GM10248 (cell line): ENCODE measurements at places on chromosomes 3 and 15.
A peak's percentile ranks its signal among the peaks of the same experiment; 100 is the strongest.

- DNase-seq: no peak
These were observed 117.2 kb downstream of the TCF12 start for GRCh38 chr15:57035664-57036063.

- no peak for DNase-seq
These were observed 99.1 kb downstream of the SSR3 start for GRCh38 chr3:156455839-156456238.

GRCh38 chr3:48399387-48400172, 27.6 kb downstream of the FBXW12 start:
- no peak for DNase-seq

DNA sequence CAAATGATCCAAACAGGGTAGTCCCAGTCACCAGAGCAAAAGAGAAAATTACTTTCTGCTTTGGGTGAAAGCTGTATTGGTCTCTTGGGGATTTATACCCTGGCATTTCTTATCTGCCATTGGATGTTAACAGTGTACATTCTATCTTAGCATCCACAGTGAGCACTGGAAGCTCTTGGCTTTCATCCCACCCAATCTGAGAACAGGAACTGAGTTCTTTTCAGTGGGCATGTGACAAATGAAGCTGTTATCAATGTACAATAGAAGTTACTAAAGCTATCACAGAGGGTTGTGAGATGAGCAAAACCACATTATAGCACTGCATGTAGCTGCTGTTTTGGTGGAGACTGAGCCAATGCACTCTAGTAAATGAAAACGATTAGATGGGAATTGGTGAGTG, 300.7 kb downstream of the TUSC7 start:
- DNase-seq: no peak

DNA sequence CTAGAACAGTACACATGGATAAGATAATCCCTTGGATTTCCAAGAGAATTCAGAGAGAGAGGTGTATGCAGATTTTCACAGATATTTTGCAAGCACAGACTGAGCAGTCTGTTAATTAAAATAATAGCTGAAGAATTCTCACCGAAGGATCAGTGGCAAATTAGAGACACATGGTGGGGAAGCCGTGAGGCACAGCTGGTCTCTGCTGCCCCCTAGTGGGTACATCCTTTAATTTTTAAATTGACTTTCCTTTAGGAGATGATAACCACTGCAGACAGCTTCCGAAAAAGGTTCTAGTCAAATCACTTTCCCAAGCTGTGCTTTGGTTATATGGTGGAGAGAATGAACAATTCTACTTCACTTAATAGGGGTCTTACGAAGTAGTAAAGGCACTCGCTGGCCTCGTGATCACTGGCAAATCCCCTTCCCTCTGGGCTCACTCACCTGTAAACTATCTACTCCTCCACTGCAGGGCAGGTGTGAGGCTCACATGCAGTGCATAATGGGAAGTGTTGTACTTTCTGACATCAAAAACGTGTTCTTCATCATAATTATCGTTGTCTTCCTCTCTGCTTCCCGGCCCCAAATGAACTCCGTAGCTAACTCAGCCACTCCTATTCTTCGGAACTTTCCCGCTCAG, 19.5 kb downstream of the MESD start:
- DNase-seq: peak; percentile 56

DNA sequence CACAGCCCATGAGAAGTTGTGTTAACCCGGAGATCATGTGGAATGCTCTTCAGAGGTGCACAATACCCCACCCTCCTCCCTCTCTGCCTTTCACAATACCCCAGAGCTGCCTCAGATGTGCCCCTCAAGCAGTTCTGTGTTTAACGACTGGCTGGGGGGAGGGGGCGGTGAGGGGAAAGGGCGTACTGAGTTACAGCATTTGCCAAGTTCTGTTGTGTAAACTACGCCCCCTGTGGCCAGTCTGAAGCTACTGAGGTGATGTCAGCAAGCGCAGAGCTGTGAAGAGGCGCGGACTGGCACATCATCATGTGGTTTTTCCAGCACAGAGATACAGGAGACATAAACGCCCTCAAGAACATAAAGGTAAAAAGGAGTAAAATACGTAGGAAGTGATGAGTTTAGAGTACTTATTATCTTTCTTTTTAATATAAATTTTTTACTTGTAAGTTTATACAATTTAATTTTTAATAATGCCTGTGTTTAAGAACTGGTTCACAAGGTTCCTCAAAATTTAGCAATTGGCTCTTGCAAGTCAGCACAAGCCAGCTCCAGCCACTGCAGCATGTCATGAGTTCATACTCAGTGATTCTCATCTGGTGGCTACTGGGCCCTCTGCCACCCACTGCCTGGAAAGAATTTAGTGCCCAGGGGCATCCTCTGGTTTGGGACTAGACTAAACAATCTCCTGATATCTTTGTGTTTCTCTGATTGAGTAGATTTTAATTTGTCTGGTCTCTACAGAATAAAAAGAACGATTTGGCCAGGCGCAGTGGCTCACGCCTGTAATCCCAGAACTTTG, 1.7 kb downstream of the EPB42 start:
- no peak for DNase-seq
